Stimulated activated CD8-positive, alpha-beta memory T cell treated with anti-CD3 and anti-CD28 coated beads, Interleukin-7, amount 100 ng/mL, for 1 hour (primary cell): ENCODE measurements at places on chromosomes 5 and 9.

DNA sequence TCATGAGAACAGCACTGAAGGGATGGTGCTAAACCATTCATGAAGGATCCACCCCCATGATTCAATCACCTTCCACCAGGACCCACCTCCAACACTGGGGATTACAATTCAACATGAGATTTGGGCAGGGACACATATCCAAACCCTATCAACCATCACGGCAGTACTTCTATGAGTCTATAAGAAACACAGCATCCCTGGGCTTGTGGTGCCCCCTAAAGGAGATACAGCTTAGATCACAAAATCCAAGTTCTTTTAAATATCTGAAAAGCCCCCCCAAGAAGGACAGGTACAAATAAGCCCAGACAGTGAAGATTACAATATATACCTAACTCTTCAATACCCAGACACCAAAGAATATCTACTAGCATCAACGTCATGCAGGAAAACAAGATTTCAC is 233.7 kb upstream of the ADRA1B start:
- no peak for DNase-seq

- no peak for DNase-seq
Measured at GRCh38 chr9:24939109-24939850, 393.6 kb upstream of the IZUMO3 start.

GRCh38 chr5:9699681-9700080 is 69.5 kb upstream of the TAS2R1 start:
- DNase-seq = no peak

DNA sequence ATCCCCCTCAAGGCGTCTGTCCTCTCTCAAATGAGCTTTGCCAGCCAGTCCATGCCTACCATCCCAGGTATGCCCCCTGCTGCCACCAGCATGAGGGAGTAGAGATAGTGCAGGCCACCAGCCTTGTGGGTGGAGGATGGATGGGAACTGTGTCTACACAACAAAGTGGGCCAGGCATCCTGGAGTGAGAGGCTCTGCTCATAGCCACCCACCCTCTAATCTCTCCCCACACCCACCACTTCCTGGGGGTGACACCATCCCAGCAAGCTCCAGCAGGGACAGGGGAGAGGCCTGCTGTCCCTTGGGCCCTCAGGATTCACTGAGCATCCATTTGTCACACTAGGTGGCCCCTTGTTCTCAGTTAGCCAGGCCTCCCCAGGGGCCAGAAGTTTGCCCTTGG is 25.5 kb upstream of the FOXI1 start:
- DNase-seq = no peak

GRCh38 chr5:128202320-128202719 is 118.8 kb downstream of the SLC12A2 start:
- no peak for DNase-seq

DNA sequence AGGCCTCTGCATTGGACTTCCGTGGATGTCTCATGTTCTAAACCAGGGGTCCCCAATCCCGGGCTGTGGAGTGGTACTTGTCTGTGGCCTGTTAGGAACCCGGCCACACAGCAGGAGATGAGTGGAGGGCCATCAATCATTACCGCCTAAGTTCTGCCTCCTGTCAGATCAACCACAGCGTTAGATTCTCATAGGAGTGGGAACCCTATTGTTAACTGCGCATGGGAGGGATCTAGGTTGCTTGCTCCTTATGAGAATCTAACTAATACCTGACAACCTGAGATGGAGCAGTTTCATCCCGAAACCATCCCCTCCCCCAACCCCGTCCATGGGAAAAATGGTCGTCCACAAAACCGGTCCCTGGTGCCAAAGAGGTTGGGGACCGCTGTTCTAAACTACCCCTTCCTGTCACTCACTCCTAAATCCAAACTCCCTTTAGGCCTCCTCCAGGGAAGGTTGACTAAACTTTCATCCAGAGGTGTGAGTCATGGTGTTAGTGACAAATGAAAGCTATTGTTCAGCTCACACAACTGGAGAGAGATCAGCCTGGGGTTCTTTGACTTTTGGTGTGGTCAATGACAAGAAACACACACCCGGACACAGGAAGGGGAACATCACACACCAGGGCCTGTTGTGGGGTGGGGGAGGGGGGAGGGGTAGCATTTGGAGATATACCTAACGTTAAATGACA is 9.5 kb downstream of the KCNV2 start:
- no peak for DNase-seq

DNA sequence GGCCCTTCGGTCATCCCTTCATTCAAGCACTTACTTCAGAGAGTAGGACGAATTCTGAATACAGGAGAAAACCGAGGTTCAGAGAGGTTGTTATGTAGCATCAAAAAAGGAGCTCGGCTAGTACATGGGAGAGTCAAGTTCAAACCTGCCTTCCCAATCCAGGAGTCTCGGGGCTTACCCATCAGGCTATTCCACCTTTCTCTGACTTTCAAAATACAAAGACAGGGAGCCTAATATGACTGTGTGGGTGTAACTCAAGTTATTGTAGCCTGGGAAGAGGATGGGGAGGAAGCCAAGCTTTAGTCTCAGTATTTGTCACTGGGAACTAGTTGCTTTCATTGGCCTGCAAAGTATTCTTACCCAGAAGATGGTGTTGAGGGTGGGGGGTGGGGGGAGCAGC is 274.8 kb upstream of the PANK3 start:
- no peak for DNase-seq

GRCh38 chr9:117958726-117959125 is 254.5 kb downstream of the TLR4 start:
- no peak for DNase-seq

- DNase-seq = no peak
Measured at GRCh38 chr5:53397845-53398244, 82.6 kb upstream of the FST start.

GRCh38 chr9:97793067-97793466 is 60.0 kb upstream of the FOXE1 start:
- no peak for DNase-seq

DNA sequence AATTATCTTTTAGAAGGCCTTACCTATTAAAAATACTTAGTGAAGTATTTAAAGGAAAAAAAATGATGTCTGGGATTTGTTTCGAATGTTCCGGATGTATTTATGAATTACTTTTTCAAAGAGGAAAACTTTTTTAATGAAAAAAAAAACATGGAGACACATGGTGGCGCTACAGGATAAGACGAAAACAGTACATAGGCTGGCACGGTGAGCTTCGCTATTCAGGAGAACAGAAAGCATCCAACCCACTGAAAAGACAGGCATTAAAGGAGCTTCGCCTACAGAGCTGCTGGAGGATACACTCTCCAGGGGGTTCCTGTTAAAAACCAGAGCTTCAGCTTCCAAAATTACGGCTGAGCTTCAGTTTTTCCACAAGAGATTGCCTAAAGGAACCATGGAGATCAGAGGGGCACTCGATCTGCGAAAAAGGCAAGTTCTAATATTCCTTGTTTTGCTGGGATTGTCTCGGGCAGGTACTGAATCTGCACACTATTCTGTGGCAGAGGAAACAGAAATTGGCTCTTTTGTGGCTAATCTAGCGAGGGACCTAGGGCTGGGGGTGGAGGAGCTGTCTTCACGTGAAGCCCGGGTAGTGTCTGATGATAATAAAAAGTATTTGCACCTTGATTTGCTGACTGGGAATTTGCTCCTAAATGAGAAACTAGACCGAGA is at the start of gene PCDHB14:
TSS of gene PCDHB14 (plus strand) at position 232 of the 672 bp plus-strand sequence. CDS start at position 395, 163 bp downstream.
- DNase-seq = no peak

- peak; percentile 64 for DNase-seq
Measured at GRCh38 chr5:139774980-139775661, 20.5 kb upstream of the PSD2 start.

DNA sequence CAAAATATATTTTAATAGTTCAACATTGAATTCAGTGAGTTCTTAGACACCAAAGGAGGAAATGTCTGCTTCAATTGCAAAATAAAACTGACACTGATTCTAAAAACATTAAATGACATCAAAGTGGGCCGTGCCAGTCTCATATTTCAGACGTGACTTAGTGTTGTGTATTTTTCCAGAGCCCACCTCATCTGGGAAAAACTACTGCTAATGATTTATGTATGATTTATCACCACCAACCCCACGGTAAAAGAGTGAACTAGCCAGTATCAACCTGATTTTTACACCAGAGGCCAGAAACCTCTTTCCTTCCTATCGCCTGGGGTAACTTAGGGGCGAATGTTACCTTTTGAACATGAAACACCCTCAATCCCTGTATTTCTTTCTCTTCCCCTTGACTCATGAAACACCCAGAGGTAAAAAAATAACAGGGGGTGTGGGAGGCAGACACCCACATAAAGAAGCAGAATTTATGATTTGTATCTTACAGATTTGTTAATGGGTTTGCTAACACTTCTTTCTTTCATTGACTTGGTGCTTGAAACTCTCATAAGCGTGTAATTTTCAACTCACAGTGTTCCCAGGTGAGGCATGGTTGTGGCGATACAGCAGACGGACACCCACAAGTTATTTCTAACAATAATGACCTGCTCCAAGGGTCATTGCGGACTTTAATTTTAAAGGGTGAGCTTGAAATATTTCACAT is 56.4 kb upstream of the FANCC start:
- no peak for DNase-seq

GRCh38 chr5:67028941-67029340 is 167.7 kb downstream of the CD180 start:
- no peak for DNase-seq

- DNase-seq = no peak
Measured at GRCh38 chr5:1227667-1228066, 2.5 kb downstream of the SLC6A18 start.

- peak; percentile 12 for DNase-seq
Measured at GRCh38 chr5:148482697-148483462, 99.1 kb downstream of the FBXO38 start.

GRCh38 chr9:38016375-38017135 is 52.5 kb downstream of the SHB start:
- no peak for DNase-seq

DNA sequence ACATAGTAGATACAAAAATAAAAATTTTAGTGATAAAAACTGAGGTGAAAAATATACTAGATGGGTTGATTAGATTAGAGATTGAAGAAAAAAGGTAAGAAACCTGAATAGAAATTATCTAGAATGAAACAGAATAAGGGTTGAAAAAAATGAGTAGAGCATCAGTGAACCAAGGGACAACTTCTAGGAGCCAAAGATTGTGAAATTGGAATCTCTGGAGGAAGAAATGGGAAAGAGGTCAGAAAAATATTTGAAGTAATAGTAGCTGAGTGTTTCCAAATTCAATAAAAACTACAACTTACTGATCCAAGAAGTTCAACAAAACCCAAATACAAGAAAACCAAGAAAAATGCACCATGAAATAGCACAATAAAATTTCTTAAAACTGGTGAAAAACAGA is 116.6 kb upstream of the STARD4 start:
- DNase-seq = no peak

DNA sequence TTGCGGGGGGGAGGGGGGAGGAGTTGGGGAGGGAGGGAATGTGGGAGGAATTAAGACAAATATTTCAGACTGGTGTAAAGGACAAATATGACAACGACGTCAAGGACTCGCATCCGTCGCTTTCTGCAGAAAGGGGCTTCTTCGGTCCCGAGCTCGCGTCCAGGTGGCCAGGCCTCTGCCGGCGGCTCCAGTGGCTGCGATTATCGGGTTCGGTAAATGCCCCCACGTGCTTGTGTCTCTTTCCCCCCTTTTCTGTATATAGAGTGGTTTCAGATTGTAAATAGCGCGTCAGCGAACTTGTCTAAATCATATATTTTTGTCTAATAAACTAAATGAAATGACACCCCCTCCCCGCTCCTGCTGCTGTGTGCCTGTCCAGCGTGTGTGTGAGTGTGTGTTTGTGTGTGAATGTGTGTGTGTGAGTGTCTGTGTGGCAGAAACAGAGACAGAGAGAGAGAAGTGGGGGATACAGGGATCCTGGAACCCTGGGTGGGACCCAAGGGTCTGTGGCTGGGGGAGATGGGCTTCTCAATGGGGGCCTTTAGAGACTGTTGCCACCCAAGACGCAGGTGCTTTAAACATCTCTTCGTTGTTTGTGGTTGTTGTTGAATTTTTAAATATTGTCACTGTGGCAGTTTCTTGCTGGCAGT is 5.6 kb downstream of the IRX1 start:
- no peak for DNase-seq

- no peak for DNase-seq
Measured at GRCh38 chr9:109403766-109404320, 83.0 kb upstream of the EPB41L4B start.

DNA sequence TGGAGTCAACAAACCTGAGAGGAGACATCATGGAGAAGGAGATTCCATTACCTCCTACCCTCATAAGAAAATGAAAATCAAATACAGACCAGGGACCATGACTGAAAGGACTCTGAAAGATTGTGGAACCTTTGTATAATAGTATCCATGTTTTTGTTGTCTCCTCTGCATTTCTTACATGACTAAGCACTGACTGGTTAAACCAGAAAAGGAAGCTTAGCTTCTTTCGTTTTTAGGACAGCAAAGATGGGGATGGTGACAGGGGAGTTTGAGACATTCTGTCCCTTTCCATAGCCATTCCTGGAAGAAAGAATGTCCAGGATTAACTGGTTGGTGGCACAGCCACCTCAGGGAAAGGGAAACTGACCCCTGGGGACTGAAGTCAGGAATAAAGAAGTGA is 22.2 kb downstream of the ITGA1 start:
- DNase-seq = no peak

GRCh38 chr9:74245866-74246497 is 251.2 kb upstream of the RORB start:
- no peak for DNase-seq

- DNase-seq = no peak
Measured at GRCh38 chr5:81779916-81780266, 29.0 kb upstream of the SSBP2 start.

- no peak for DNase-seq
Measured at GRCh38 chr5:170818232-170818631, 34.7 kb downstream of the GABRP start.

- no peak for DNase-seq
Measured at GRCh38 chr5:73028991-73029595, 73.3 kb downstream of the FCHO2 start.

DNA sequence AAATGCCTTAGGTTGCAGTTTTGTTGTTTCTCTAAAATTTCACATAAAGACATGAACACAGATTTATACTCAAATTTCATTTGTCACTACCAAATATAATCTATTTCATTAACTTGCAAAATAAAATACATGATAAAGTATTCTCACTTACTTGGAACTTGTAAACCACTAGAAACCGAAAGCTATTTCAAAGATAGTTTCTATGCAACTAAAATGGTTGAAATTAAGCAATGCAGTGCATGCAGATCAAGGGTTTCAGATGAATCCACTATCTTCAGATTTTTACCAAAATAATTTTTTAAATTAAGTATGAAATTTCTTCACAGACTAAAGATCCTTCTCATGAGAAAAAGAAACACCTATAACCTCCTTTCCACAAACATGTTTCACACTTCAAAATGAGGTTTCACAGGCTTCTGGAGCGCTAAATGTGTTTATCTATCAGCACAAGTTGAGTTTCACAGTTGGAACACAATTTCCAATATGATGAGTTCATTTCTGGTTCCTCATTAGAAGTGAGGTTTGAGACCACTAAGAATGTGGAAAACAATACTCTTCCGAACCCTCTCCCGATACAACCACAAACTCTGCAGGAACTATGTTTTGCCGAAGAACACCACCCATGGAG is 63.9 kb downstream of the EPB41L4A start:
- no peak for DNase-seq
